ENCODE measurements at places on chromosomes 6 and 20.

DNA sequence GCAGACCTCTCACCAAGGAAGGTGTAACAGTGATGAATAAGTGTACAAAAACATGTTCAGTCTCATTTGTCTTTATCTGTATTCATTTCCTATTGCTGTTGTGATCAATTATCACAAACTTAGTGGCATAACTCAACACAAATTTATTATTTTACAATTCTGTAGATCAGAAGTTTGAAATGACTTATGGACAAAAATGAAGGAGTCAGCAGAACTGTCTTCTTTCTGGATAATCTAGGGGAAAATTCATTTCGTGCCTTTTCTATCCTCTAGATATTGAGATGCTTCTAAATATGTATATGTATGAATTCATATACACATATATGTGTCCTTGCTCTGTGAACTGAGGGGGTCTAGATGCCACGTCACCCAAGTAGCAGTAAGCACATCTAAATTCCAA, 663.1 kb upstream of the MARCKS start:
- DNase-seq, result no peak

DNA sequence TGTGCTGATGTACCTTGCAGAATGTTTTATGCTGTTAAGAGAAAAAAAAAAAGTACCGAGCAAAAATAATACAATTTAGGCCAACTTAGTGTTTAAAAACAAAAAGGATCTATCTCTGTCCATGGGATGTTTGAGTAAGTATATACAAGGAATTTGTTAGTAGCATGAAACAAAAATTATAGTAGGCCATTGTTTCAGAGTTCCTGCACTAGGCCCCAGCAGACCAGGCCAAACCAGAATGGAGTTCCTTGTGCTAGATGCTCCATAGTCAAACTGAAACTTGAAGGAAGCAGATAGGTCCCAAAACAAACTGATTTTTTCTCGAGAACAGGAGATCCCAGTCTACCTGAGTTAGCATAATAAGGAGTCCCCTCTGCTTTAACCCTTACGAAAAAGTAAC, 72.5 kb downstream of the SNX9 start:
- no peak for DNase-seq

DNA sequence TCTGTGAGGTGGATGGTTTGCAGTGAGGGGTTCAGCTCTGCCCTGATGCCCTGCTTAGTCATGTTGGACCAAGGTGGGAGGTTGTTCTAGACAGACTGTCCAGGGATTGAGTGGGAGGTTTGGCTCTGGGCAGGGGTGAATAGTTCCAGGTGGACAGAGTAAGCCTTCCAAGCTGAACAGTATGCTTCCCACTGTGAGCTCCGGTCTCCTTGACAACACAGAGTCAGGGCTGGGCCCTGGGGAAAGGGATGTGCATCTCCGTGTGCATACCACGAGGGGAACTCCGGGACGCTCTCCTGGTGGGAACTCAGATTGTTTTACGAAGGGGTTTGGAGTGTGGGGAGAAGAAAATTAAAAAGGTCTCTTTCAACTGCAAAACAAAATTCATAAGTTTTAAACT, 174.7 kb downstream of the DHX35 start:
- DNase-seq, result no peak

DNA sequence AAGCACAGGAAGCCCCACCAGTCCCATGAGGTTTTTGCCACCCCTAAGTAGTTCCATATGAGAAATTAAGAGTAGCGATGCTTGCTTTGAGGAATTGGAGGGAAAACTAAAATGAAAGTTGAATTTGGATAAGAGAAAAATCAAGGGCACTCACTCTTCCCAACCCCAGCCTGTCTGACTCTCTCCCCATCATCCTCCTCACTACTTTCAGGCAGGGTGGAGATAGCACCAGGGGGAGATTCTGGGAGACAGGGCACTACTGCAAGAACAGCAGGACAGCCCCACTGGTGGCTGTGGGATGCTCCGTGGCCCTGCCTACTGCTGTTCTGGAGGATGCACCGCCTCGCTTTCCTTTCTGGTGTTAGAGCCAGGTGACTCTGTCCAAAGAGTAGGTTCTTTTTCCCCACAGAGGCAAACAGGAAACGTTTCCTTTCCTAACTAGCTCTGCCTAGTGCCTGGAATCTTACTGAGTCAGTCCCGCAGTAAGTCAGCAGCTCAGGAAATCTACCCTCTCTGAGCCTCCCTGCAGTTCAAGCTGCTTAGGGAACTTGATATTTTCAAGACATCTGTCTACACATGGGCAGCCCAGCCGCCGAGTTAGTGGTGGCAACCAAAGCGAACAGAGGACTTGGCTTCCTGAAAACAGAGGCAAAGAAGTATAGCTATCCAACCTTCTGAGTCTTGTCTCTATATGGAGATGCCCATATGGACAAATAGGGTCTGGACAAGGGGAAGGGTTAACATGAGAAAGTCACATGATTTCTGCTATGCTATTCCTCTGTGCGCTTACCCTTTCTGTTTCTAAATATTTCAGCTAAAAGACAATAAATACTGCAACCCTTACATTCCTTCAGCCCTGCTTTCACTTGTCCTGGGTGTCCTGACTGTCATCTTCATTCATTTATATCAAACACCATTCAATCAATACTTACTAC, 11.4 kb downstream of the HLA-E start:
- DNase-seq, result no peak

GRCh38 chr6:111614833-111615582, 9.3 kb upstream of the TRAF3IP2 start:
- no peak for DNase-seq

GRCh38 chr6:1970151-1970561, 275.2 kb downstream of the GMDS start:
- no peak for DNase-seq

GRCh38 chr6:153048631-153049030, 46.1 kb upstream of the MTRF1L start:
- DNase-seq, result no peak

- no peak for DNase-seq
Observed at GRCh38 chr6:168692193-168692914, 251.4 kb downstream of the SMOC2 start.

- DNase-seq, result no peak
Observed at GRCh38 chr20:48209102-48209501, 423.8 kb upstream of the SULF2 start.

DNA sequence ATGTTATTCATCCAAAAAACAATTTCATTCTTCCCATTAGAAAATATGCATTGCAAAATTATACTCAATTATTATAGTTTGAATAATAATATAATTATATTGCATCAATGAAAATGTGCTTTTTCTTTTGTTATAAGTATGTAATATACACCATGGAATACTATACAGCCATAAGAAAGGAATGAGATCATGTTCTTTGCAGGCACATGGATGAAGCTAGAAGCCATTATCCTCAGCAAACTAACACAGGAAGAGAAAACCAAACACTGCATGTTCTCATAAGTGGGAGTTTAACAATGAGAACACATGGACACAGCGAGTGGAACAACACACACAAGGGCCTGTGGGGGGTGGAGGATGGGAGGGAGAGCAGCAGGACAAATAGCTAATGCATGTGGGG, 2.1 kb upstream of the NKAPL start:
- no peak for DNase-seq

- no peak for DNase-seq
Observed at GRCh38 chr6:74311431-74311830, 615.4 kb downstream of the CD109 start.

GRCh38 chr6:16740097-16740496, 21.2 kb downstream of the ATXN1 start:
- no peak for DNase-seq

DNA sequence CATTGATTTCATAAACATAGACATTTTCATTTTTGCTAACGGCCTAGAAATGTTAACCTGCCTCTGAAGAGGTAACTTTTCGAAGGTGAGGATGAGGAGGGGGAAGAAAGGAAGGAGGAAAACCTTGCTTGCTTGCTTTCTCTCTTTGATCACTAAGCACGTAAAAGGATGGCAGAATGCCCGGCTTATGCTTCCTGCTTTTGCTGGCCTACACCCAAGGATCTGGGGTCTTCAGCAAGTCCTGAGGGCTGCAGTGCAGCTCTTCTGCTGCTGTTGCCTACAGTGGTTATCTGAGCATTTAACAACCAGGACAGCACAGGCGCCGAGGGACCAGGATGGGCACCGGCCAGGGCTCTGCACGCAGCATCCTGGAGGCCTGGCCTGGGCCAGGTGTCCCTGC, 150.8 kb upstream of the TAB2 start:
- no peak for DNase-seq

GRCh38 chr6:37357860-37358259, 4.1 kb downstream of the RNF8 start:
- DNase-seq, result no peak

DNA sequence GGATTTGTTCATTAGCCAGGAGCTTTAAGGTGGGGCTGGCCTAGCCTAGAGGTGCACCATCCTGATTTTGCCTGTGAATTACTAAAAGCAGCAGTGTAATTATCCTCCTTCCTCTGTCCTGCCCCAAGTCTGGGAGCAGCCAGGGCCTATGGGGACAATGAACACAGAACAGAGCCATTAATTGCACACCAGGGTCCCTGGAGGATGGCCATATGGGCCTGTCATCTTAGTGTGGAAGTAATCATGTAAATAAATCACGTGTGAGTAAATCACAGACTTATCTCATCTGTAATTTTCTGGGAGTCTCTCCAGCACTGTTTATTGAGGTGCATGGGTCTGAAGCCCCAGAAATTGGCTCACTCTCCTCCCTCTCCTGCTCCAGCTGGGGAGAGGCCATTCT, 176.3 kb downstream of the LRFN2 start:
- DNase-seq, result no peak

DNA sequence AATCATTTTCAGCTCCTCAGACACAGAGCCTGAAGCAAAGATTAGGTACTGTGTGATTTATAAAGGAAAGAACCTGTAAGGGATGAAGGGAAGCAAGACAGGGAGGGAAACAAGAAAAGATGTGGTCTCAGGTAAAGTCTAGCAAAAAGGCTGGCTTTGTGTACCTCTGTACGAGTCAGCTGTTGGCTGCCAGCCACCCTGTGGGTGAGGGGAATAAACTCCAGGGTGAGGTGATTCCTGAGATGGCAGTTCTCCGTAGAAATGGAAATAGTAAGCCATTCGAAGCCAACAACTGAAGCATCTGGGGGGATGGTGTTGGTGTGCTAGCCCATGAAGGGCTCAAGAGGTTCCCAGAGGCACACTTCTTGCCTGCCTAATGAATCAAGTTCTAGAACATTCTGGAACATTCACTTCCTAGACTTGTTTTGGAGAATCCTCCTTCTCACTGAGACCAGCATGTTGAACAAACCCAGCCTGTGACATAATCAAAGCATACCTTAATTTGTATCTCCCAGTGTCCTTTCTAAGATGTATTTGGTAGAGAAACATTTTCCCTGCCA, 10.6 kb upstream of the TTPAL start:
- no peak for DNase-seq

GRCh38 chr6:138225953-138226352, 7.7 kb upstream of the PBOV1 start:
- DNase-seq, result no peak

DNA sequence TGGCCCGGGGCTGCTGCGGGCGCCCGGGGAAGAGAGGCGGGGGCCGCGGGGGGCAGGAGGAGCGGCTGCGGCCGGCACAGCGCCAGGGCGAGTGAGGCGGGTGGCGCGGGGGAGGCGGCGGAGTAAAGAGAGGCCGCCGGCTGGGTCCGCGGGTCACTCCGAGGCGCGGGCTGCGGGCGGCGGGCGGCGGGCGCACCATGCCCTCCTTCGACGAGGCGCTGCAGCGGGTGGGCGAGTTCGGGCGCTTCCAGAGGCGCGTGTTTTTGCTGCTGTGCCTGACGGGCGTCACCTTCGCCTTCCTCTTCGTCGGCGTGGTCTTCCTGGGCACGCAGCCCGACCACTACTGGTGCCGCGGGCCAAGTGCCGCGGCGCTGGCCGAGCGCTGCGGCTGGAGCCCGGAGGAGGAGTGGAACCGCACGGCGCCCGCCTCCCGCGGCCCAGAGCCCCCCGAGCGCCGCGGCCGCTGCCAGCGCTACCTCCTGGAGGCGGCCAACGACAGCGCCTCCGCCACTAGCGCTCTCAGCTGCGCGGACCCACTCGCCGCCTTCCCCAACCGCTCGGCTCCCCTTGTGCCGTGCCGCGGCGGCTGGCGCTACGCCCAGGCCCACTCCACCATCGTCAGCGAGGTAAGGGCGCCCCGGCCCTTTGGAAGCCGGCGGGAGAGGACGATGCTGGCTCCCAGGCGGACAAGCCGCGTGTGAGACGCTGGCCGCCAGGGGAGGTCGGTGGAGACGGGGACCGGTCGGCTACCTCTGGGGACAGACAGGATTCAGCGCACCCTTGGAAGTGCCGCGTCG, at the start of gene SLC22A3:
TSS of gene SLC22A3 (plus strand) at position 156 of the 797 bp plus-strand sequence. CDS start at position 198, 42 bp downstream.
- no peak for DNase-seq

GRCh38 chr20:21180248-21180647, 54.4 kb downstream of the KIZ start:
- DNase-seq, result no peak

- no peak for DNase-seq
Observed at GRCh38 chr20:35146299-35146919, 727 bp downstream of the EDEM2 start.

All from stimulated activated CD4-positive, alpha-beta T cell treated with anti-CD3 and anti-CD28 coated beads, TNF-alpha, amount 100 ng/mL, for 4 hours (primary cell).